Stimulated activated CD4-positive, alpha-beta T cell treated with anti-CD3 and anti-CD28 coated beads, Interleukin-1b, Interleukin-23, amount 100 ng/mL, for 4 hours (primary cell): ENCODE measurements at places on chromosomes 5 and 9.

GRCh38 chr5:9104571-9105339 is 441.1 kb downstream of the SEMA5A start:
- no peak for DNase-seq

DNA sequence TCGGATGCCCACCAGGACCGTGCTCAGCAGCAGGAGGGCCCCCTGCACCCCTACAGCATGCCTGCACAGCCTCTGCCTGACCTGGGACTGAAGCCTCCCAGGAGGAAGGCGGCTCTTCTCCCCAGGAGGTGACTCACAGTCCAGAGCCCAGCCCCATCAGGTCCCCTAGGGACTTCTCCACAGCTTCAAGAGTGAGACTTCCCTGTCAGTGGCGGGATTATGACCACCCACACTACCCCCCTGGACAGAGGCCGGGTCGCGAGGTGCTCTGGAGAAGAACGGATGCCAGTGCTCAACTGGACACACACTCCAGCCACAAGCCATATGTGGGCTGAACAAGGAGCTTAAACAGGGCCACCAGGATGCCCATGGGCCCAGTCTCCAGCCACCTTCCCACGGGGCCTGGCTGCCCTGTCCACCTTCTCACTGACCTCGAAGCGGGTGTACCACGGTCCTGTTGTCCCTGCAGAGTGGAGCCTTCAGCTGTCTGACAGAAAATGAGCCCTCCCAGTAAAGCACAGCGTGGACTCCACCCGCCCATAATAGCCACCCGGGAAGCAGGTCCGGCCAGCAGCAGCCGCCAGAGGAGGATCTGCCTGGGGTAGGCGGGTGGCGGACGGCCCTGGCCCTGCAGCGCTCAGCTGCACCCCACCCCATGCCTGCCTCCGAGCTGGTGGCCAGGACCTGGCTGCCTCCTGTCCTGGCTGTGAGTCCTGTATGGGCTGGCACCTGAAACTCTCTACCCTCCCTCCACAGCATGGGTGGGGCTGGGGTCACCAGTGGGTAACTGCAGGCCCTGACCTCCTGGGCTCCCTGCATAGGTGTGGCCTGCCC is 54.7 kb downstream of the SEMA4D start:
- no peak for DNase-seq

DNA sequence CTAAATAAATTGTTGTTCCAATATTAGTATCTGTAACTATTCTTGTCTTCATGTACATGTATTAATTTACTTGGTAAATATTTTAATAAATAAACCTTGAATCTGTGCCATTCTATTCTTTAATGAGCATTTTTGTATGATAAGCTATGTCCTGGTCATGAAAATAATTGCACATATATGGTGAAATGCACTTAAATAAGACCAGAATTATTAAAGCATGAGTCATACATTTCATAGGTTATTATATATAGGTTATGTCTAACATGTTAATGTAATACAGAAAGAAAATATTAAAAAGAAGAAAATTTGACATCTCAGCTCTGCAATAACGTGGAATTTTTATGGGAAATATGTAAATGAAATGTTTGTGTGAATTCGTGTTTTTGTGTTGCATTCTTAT is 1168.1 kb downstream of the TAF11L14 start:
- DNase-seq: no peak

DNA sequence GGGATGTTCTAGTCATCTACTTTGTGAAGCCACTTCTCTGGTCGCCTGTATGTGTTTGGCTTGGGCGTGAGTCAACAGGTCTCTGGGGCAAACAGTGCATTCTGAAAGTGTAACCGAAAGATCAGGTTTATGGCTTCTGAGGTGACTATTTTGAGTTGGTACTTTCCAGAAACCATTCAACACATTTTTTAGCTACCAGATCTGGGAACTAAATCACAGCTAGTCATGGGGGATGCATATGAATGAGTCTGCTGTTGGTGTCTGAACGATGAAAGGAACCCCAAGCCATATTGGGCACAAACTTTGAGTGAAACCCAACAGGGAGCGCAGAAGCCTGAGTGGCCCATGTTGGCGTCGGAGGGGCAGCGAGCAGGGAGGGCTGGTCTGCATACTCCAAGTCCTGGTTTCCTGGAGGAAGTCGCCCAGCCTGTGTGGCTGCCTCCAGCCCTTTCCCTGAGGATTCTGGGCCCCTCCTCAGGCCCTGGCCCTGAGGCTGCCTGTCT is 35.3 kb downstream of the UBE2QL1 start:
- no peak for DNase-seq
